ENCODE measurements at places on chromosomes 7 and 10.
A peak's percentile ranks its signal among the peaks of the same experiment; 100 is the strongest.

GRCh38 chr7:43302211-43302711 lies 189.8 kb downstream of the HECW1 start:
- no peak for DNase-seq

GRCh38 chr10:74189999-74190421 lies 39.0 kb downstream of the ADK start:
- DNase-seq, result peak; percentile 85

GRCh38 chr7:140961117-140961516 lies 36.4 kb upstream of the BRAF start:
- DNase-seq, result no peak

- DNase-seq, result no peak
Observed at GRCh38 chr7:157282141-157282801, 54.5 kb upstream of the DNAJB6 start.

- no peak for DNase-seq
Observed at GRCh38 chr10:21943633-21944265, 59.8 kb downstream of the DNAJC1 start.

Data from Karpas-422 (cell line).